ENCODE measurements at places on chromosomes 2 and 18. TPM values are rescaled to one million over a fixed set of nuclear protein-coding genes. Genes with fewer than 3 reads are reported as not detected.

DNA sequence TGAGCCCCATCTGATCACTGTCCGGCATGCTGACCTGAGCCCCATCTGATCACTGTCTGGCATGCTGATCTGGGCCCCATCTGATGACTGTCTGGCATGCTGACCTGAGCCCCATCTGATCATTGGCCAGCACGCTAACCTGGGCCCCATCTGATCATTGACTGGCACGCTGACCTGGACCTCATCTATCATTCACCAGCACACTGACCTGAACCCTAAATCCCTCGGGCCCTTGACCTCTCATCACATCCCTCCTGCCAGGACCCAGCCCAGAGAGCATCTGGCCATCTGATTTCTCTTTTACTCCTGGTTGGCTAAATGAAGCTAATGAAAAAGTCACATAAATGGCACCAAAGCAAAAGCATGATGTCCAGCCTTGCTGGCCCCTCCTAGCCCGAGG is 207.1 kb downstream of the NDUFA10 start:
- H3K36me3 ChIP-seq = no peaks in the 10 kb centered on the region
- H3K4me1 ChIP-seq = peaks cover 8% of the 10 kb centered on the region
- H3K4me3 ChIP-seq = no peak overlapping the region

DNA sequence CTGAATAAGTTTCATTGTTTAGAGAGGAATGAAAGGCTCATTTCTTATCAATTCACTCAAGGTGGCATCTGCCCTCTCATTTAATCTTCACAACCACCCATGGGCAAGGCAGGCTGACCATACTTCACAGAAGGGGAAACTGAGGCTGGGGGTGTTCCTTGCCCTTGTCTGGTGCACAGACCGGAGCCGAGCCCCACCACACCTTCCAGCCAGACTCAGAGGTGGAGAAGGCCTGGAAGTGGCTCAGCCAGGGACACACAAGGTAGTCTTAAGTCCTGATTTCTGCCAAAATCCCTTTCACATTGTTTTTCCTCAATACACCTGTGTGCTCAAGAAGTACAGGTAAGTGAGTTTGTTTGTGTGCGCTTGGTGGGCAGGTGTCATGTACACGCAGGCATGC is 111.9 kb upstream of the TEX51 start:
- no peaks in the 10 kb centered on the region for H3K4me1 ChIP-seq
- H3K4me3 ChIP-seq = no peak overlapping the region
- no peaks in the 10 kb centered on the region for H3K36me3 ChIP-seq
- peaks cover 26% of the 10 kb centered on the region for H3K27me3 ChIP-seq
- H3K27ac ChIP-seq = no peak overlapping the region
- DNase-seq = no peak

DNA sequence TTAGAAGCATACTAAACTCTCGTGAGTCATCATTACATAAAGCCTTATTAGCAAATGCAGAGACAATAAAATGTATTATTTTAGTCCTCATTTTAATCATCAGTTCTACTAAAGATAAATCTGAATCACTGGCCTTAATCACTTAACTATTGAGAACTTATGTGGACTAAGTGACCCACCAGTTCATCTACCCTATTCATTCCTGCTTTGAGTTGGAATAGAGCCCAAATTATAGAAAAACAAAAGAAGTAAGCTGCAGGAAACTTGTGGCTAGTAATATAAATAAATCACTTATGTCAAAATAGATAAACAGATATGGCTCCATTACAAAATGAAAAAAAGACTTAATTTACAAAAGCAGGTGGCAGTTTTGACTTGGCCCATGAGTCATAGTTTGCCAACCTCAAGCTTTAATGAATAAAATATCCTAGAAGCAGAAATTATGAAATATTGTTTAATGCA is 851.8 kb upstream of the CRIM1 start:
- no peak overlapping the region for H3K27ac ChIP-seq
- no peaks in the 10 kb centered on the region for H3K36me3 ChIP-seq
- no peaks in the 10 kb centered on the region for H3K4me1 ChIP-seq
- DNase-seq = no peak
- no peaks in the 10 kb centered on the region for H3K27me3 ChIP-seq

- DNase-seq = no peak
- no peaks in the 10 kb centered on the region for H3K4me1 ChIP-seq
- no peak overlapping the region for H3K4me3 ChIP-seq
- H3K27me3 ChIP-seq = peaks cover 48% of the 10 kb centered on the region
- H3K27ac ChIP-seq = no peak overlapping the region
- no peaks in the 10 kb centered on the region for H3K36me3 ChIP-seq
Observed at GRCh38 chr2:86286516-86286915, 50.9 kb downstream of the REEP1 start.

Gene STAT4
- total RNA-seq = 1.3 TPM

Gene SDC1
- 136 TPM for total RNA-seq

DNA sequence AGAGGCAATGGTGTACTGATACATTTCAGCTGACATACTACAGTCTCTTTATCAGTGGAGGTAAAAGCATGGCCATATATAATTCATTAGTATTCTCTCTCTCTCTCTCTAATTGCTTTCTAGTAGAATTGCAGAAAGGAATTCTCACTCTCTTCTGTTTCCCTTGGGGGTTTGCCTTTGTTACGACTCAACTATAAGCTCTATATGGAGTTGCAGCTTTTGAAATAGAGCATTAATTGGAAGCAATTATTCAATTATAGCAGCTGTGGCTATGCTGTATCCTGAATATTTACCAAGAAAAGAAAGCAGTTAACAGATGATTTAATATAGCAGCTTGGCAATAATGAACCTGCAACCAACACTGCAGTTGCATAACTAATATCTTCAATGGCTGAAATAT is 132.7 kb upstream of the STON1 start:
- DNase-seq = no peak
- H3K27ac ChIP-seq = no peak overlapping the region
- H3K36me3 ChIP-seq = no peaks in the 10 kb centered on the region
- no peak overlapping the region for H3K4me3 ChIP-seq
- no peaks in the 10 kb centered on the region for H3K4me1 ChIP-seq

All from Calu3 (cell line).